ENCODE measurements at places on chromosomes 12 and 14. TPM values are rescaled to one million over a fixed set of nuclear protein-coding genes. Genes with fewer than 3 reads are reported as not detected.

DNA sequence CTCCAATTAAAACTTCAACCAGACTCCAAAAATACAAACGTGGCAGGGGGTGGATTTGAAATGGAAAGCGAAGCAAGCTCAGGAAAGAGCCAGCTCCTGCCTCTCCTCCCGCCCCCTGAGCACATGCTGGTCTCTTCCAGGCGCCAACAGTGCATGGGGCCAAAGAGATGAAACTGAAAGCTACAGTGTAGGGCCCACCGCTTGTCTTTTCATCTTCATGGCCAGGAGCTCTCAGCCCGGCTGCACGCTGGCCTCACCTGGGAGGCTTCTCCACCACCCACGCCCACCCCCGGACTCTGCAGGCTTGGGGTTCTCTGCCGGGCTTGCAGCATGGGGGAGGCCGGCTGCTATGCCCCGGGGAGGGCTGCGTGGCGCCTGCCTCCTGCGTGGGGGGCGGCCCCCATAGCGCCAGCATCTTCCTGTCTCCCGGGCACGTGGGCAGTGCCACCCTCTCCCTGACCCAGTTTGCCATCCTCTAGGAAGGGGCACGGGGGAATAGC is 2.0 kb downstream of the RIMBP2 start:
- DNase-seq = peak; percentile 73

DNA sequence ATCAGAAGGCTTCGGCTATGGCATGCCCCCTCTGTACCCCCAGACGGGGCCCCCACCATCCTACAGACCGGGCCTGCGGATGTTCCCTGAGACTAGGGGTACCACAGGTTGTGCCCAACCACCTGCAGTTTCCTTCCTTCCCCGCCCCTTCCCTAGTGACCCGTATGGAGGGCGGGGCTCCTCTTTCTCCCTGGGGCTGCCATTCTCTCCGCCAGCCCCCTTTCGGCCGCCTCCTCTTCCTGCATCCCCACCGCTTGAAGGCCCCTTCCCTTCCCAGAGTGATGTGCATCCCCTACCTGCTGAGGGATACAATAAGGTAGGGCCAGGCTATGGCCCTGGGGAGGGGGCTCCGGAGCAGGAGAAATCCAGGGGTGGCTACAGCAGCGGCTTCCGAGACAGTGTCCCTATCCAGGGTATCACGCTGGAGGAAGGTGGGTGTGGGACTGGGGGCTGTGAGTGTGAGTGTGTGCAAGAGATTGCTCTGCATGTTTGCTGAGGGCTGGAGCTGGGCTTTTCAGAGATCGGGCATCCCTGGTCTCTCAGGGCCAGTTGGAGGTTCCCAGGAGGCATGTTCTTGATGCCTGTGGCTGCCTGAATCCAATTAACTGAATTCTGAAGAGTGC is 8.6 kb downstream of the NFATC4 start:
- peak; percentile 94 for DNase-seq

Gene SERPINA1
- 0.18 TPM for total RNA-seq

Gene DLK1
- 1.5 TPM for total RNA-seq

Gene ATL1
- 1.9 TPM for total RNA-seq

DNA sequence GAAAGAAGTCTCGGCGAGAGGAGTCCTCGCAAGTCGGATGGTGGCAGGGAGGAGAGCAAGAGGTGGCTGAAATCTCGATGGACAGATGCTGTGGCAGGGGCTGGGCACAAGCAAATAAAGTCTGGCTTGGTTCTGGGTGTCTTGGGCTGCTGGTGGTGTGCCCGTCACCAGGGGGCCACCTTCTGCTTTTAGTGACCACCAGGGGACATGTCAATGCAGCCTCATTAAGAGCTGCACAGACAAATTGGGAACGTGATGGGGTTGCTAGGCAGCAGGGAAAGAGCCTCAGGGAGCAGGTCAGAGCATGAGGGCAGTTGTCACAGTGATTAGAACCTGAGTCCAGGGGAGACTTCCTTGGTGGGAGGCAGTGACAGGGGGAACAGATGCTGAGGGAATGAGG is 44.0 kb downstream of the LRRC74A start:
- DNase-seq = peak; percentile 62

DNA sequence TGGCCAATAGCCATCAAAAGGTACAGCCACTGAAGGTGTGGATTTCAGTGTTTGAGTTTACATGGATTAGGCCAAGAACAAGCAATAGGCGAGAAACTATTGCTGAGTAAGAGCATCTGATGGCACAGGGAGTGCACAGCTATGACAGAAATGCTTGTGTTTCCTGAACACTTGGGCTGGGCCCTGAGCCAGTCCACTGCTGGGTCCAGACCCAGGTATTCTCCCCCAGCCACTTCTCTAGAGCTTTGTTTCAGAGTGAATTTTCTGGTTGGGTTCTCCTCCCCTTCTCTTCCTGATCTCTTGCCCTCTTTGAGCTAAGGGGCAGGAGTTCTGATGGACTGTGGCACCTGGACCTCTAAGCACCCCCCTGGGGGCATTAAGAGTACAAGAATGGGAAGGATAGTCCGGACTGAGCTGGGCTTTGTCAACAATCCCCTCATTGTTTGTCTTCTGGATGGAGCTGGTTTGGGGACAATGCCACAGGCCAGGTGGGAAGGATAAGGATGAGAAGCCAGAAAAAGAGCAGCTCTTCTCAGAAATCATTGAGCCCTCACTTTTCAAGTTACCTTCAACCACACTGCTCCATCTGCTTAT is 8.3 kb downstream of the HOXC5 start:
- DNase-seq = no peak

- peak; percentile 94 for DNase-seq
Measured at GRCh38 chr14:93033983-93034670, 81.6 kb downstream of the ITPK1 start.

GRCh38 chr12:111664499-111664898 is 21.3 kb downstream of the BRAP start:
- peak; percentile 24 for DNase-seq

DNA sequence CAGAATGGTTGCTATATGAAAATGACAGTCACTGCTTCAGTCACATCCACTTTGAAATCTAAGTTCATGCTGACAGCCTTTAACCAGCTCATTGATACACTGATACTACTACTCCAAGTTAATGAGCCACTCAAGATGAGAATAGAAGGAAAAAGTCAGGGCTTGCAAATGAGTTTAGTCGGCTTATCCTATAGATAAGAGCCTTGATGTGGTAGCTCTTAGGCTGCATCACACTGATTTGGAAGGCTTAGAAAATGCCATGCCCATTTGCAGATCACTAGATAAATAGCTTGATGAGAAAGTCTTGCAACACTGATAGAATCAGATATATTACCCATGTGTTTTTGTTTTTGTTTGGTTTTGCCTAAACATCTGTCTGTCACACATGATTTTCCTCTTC is 251.4 kb upstream of the ATXN7L3B start:
- no peak for DNase-seq

Gene MYF6
- not detected for total RNA-seq

DNA sequence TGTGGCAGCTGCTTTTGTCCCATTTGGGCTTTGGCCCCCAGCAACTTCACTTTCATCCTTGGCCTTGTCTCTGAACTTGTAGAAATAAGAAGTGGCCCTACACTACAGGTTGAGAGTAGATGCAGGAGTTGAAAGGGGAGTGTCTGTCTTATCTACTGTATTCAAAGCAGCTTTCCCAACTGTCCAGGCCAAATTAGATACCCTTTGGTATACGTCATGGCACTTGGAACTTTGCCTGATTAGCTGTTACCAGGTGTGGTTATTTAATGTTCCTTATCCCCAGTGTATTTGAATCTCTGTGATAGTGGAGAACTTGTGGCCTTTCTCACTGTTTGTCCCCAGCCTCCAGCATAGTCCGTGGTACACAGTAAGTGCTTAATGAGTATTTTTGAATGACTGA is 33.5 kb downstream of the SUDS3 start:
- no peak for DNase-seq

GRCh38 chr12:108271951-108272872 is 66.9 kb downstream of the CMKLR1 start:
- DNase-seq = no peak

Gene CLEC14A
- 0.21 TPM for total RNA-seq

- no peak for DNase-seq
Measured at GRCh38 chr14:35079742-35080141, 33.7 kb downstream of the FAM177A1 start.

- DNase-seq = no peak
Measured at GRCh38 chr14:96734076-96734622, 63.0 kb upstream of the VRK1 start.

DNA sequence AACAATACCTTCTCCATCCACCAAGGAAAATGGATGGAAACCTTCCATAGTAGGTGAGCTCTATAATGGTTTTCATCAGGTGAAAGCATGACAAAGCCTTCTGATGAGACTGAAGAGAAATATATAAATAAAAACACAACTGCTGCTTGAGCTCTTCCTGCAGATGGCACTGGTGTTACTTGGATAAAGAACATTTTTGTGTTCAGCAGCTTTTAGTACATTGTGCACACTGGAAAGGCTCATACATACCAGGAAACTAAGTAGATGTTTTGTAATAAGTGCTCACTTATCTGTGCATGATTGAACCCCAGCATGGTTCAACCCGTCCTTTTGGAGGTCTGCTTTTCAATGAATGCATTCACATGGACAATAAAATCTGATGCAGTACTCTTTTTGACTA is 357.3 kb upstream of the MIS18BP1 start:
- DNase-seq = no peak

DNA sequence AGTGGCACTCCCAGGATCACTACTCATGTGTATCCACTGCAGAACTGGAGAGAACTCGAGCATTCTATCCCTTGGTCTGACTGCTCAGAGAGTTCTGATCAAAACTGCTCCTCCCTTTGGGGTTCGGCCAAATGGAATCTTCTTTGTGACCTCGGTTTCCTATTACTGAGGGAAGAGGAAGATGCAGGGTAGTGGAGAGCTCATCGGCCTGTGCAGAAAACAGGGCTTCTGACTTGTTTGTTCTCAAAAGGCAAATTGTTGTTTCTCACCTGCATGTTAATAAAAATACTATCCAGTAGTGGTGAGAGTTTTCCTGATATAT is 17.1 kb upstream of the AKAP6 start:
- no peak for DNase-seq

All from H7 (cell line).